ENCODE measurements at places on chromosomes 1 and 21.
A peak's percentile ranks its signal among the peaks of the same experiment; 100 is the strongest.

GRCh38 chr21:32990666-32991065 is 35.1 kb upstream of the OLIG2 start:
- no peak for DNase-seq

GRCh38 chr1:240611619-240612480 is at the start of gene GREM2:
TSS of gene GREM2 (minus strand) at chr1:240612155. CDS start at chr1:240493475, 118,680 bp downstream.
- peak; percentile 73 for DNase-seq

GRCh38 chr1:56436296-56436695 is 143.1 kb downstream of the PLPP3 start:
- DNase-seq: no peak

- no peak for DNase-seq
These were observed 10.5 kb downstream of the SPATA46 start for GRCh38 chr1:162366149-162366548.
